ENCODE measurements at places on chromosomes 4 and X. TPM values are rescaled to one million over a fixed set of nuclear protein-coding genes. Genes with fewer than 3 reads are reported as not detected.

GRCh38 chr4:6191448-6192130 lies 8.8 kb downstream of the JAKMIP1 start:
- no peak for DNase-seq

DNA sequence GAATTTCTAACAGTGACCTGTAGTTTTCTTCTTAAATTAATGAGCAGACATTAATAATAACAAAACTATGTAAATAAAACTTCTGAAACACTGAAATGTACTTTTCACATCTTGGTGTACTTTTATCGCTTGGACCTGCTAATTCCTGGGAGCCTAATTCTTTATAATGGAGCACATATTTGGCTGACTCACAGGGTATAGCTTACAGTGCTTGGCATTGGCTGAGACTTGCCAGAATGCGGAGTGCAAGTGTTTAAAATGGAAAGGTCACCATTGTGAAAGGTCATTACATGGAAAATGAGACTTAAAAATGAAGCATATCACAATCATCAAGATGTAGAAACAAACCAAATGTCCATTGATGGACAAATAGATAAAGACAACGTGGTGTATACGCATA lies 137.3 kb upstream of the PDLIM3 start:
- no peak for DNase-seq

DNA sequence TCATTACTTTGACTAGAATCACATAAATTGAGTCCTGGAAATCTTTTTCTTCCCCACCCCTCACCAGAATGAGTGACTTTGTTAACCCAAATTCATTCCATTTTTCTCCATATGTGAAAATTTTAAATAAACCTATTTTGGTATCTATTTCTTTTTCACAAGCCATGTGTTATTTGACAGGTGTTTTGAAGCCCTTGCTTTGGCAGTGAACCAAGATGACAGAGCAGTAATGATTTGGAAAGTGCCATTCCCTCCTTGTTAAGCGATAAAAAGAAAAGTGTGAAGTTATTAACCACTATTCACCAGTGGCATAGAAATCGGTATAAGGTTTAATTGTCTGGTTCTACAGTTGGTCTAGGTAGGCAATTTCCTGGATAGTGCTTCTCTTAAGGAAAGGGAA lies 66.1 kb downstream of the POLA1 start:
- no peak for DNase-seq

DNA sequence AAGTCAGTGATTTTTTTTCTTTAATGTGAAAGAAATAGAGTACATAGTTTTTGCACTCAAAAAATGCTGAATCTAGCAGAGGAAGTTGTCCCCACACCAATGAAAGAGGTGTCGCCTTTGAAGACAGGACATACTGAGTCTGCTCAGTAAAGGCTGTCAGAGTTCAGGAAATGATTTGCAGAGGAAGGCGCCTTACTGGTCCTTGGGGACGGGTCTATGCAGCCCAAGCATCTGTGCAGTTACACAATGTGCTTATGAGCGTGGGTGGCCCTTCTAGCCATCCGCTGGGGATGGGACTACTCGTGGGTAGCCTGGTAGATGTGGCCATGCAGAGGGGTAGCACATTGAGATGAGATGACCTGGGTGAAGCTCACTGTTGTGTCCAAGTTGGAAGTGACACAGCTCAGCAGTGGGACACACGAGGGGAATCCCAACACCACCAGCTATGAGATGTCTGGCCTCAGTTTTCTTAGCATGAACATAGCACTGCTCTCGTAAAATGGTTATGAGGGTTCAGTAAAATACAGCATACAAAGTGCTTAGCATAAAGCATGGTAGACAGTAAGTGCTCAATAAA lies 116.5 kb upstream of the RBPJ start:
- DNase-seq: no peak

- DNase-seq: no peak
Measured at GRCh38 chrX:148337873-148338272, 162.5 kb upstream of the AFF2 start.

DNA sequence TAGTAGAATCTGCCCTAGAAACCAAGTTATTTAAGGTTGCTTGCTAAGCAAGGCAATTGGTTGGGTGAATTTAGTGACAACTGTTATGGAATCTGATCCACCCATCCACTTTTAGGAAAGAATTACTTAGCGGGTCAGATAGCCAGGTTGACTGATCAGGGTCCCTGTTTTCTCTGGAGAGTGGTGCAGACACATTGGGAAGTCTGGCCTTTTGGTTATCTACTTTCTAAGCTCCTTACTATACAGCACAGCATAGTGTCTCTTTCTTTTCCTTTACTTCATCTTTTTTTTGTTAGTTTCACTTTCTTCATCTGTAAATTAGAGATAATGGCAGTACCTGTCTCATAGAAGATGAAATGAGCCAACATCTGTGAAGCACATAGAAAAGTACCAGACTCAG lies 7.4 kb downstream of the HERC3 start:
- no peak for DNase-seq

DNA sequence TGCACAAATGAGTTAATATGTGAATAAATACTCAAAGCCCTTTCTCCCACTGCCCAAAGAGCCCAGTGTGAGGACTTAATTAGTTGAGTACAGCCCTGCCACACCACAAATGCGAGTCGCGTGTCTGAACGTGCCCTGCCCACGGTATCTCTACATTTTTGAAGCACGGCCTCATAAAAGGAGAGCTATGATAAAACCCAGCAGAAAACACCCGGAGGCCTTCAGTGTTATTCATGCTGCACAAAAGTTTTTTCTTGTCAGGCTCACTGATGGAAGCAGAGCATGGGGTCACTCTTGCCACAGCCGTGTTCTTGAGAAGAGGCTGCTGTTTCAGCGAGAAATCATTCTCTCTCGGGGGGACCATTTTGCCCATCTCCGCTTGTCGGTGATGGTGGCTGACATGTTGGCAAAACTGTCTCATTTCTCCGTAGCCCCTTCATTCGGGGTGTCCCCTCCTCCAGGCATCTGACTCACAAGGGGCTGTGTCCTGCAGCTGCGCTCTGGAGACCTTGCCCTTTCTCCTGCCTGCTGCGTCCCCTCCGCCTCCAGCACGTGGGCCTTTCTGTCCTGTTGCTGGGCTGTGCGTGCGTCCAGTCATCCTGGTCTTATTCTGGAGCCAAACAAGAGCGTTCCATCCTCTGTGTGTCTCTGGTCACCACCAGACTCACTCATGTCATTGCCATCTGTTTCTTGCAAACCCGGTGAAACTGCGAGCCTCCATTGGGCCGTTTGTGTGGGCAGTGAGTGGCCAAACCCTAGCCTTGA lies 88.8 kb downstream of the SORCS2 start:
- DNase-seq: no peak

DNA sequence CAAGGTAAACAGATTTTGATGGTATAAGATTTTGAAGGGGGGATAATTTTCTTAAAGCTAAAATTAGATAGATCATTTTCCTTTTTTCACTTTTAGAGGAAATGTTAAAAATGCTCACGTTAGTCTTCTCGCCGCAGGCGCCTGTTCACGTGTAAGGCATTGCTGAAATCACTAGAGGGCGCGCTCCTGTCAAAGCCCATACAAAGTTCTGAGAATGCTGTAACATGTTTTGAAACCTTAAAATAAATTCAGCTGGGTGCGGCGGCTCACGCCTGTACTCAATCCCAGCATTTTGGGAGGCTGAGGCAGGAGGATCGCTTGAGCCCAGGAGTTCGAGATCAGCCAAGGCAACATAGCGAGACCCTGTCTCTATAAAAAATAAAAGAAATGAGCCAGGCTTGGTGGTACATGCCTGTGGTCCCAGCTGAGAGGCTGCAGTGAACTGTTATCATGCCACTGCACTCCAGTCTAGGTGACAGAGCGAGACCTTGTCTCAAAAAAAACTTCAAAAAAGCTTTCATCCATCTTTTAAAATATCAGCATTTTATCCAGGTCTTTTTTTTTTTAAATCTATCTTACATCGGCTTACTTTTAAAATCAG lies 138.0 kb downstream of the RBMX2 start:
- peak; percentile 47 for DNase-seq

DNA sequence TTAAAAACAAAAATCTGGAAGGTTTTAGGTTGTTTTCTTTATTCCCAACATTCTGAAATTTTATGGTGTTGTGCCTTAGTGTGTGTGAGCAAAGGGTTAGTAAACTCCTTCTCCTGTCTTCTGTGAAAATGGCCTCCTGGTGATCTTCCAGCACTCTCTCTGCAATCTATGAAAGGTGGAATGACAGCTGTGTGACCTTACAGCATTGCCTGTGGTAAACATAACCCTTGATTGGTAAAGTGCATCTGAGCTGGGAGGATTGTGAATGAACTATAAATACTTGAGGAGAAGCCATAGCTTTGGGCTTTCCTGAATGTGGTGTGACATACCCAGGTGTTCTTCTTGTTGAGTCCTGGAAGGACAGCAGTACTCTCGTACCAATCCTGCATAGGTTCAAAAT lies 10.0 kb downstream of the ART3 start:
- DNase-seq: no peak

DNA sequence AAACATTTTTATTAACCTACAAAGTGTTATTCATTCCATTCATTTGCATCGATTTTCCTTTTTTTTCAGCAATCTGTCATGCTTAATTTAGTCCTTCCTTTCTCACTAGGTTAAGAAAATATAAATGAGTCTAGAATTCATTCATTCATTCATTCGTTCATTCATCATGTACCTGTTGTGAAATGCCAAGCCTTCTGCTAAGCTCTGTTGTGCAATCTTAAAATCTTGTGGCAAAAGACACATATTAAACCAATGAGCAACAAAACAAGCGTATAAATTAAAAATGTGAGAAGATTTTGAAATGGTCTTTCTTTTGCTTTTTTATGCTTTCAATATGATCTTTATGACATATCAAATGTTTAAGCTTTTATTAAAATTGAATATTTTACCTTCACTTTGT lies 88.6 kb upstream of the MAD2L1 start:
- DNase-seq: no peak

- DNase-seq: no peak
Measured at GRCh38 chrX:18102006-18102405, 118.7 kb downstream of the BEND2 start.

DNA sequence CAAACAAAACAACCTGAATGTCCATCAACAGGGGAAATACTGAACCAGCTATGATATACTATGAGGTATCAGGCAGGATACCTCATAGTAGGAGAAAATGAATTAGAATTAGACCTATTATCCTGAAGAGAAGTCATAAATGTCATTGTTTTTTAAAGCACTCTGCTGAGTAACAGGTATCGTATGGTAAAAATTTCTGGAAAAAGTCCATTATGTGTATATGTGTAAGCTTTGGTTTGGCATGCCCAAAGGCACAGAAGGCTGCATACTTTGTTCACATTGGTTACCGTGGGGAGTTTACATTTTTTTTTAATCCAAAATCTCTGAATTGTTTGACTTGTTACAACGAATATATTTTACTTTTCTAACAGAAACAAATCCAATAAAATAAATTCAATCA lies 70.5 kb downstream of the RPS3A start:
- DNase-seq: peak; percentile 34

- peak; percentile 98 for DNase-seq
Measured at GRCh38 chrX:2677764-2678163, 13.3 kb upstream of the CD99 start.

DNA sequence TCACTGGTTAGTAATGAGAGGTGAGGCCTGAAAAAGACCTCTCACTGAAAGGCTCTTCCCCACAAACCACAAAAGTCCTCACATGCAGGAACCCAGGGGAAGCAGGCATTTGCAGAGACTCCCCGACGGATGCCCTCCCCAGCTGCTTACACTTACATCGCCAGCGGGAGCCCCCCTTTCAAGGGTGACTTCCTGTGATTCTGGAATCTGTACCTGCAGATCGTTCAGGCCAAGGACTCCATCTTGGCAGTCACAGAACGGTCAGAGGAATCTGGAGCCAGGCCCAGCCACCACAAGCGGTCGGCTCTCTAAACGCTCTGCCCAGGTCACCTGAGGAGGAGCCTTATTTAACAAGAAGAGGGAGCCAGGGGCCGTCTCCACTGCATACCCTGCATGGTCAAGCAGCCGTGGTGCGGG lies 71.3 kb upstream of the STS start:
- DNase-seq: no peak

GRCh38 chr4:100738196-100739165 lies 220.7 kb upstream of the EMCN start:
- DNase-seq: no peak

- no peak for DNase-seq
Measured at GRCh38 chr4:61400439-61401038, 200.4 kb downstream of the ADGRL3 start.

- DNase-seq: no peak
Measured at GRCh38 chr4:23237771-23238170, 545.0 kb downstream of the GBA3 start.

DNA sequence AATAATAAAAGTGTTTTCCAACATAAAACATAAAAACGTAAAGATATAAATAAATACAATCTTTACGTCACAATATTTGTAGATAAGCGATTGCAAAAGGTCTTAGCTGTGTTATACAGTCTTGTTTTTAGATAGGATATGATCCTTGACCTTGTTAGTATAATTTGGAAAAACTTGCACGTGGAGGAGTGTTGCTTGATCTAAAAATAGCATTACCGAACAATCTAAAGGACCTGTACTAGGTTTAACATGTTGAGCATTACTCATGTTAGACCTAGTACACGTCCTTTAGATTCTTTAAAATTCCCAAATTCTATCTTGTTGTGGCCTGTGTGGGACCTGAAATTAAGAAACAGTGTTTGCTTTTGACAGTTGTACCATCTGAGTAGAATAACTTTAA lies 1.6 kb downstream of the METAP1 start:
- DNase-seq: no peak

- no peak for DNase-seq
Measured at GRCh38 chrX:723781-724180, 93.2 kb downstream of the SHOX start.

Gene SPINK2
- total RNA-seq: not detected

Gene CLDN2
- total RNA-seq: not detected

Gene GRPR
- not detected for total RNA-seq

Gene LIMCH1
- 9.0 TPM for total RNA-seq

Gene GPR50
- not detected for total RNA-seq

Gene NPNT
- total RNA-seq: 0.59 TPM

Gene TCEAL8
- 130 TPM for total RNA-seq

Gene SYTL4
- 2.9 TPM for total RNA-seq

Gene IL1RAPL2
- not detected for total RNA-seq

Gene KLKB1
- total RNA-seq: not detected

Gene IBSP
- total RNA-seq: 15.6 TPM

Gene S100G
- not detected for total RNA-seq
